ENCODE measurements at places on chromosomes 3 and 15.

DNA sequence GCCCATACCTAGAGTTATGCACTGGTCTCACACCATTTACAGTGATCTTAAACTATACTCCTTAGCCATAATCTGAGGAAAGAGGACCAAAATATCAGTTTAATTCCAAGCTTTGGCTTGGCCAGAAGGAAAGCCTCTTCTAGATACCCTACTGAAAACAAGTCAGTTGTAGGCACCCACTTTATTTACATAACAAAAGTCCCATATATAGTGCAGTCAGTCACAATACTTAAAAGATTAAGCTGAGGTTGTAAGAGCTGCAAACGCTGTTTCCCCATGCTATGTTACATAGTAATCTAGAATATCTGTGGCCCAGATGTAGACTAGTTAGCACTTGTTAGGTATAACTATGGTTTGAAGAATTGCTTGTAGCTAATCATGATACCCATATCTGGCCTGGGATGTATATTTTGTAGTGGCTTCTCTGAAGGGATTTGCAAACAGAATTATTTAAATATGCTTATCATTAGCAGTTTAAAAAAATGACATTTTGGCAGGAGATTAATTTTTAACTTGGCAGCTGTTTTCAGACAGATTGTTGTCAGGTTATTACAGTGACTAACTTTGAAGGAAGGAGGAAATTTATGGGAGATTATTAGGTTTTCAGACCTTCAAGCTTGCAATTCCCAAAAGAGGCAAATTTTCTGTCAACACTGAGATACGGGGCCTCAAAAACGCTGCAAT lies 160.4 kb upstream of the SLC2A2 start:
- DNase-seq, result no peak

DNA sequence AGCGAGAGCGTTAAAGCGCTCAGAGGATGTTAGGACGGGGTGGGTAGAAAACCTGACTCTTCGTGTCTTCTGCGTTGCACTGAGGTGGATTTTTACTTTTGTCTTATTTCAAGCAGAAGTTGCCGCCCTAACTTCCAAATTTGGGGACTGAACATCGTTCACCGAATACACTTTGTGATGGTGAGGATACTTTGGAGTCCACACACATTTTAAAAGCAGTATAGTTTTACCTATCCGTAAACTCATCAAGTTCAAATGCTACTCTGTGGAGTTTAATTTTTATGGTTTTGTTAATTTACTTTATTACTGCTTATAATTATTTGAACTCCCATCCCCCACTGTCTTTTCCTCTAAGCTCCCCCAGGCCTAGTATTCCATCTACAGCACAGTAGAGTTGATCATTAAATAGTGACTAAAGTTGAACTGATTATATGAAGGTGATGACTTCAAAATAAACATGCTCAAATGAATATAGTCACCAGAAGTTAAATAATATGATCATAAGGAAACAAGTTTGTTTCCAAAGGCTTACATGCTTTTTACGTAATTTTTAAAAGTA lies 617 bp upstream of the EOGT start:
- DNase-seq, result no peak

GRCh38 chr15:100651253-100651652 lies 48.9 kb downstream of the ASB7 start:
- DNase-seq, result no peak

- DNase-seq, result peak; percentile 17
These were observed 345.6 kb downstream of the MCTP2 start for GRCh38 chr15:94576889-94577533.

GRCh38 chr3:25489858-25490593 lies 62.0 kb downstream of the RARB start:
- no peak for DNase-seq

- no peak for DNase-seq
These were observed 20.3 kb upstream of the ADAMTS7 start for GRCh38 chr15:78831229-78832207.

- DNase-seq, result no peak
These were observed 103.3 kb downstream of the WDR76 start for GRCh38 chr15:43930079-43930478.

DNA sequence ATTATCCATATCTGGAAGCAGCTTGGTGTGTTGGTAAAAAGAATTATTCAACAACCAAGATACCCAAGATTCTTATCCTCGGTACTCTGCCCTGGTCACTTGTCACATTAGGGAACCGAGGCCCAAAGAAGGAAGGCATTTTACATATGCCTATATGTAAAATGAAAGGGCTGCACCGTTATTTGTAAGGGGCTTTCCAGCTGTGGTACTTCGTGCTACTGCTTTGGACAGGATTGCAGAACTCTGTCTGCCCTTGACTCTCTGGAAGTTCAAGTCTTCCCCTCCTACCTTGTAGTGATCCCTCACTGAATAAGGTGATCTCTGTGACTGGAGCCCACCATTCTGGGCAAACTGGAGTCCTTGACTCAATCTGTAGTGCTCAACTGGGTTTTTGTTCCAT lies 198.9 kb upstream of the TOPAZ1 start:
- DNase-seq, result no peak

DNA sequence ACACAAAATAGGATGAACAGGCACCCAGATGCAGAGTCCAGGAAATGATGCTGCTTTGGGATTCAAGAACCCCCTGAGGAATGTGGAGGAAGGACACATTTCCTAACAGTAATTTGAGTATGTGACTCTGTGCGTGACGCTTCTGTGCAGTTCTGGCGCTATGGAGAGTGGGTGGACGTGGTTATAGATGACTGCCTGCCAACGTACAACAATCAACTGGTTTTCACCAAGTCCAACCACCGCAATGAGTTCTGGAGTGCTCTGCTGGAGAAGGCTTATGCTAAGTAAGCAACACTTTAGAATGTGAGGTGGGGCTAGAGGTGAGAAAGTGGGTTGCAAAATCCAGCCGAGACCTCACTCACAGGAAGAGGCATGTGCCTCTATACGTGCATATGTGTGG lies 28.3 kb downstream of the CAPN3 start:
- DNase-seq, result no peak

- DNase-seq, result no peak
These were observed 727 bp upstream of the TM2D3 start for GRCh38 chr15:101652786-101653430.

All from activated gamma-delta T cell treated with Interleukin-2 at 50 U/mL for 16 hours (primary cell).